D341Med (cell line): ENCODE measurements at places on chromosomes 2 and 18.

DNA sequence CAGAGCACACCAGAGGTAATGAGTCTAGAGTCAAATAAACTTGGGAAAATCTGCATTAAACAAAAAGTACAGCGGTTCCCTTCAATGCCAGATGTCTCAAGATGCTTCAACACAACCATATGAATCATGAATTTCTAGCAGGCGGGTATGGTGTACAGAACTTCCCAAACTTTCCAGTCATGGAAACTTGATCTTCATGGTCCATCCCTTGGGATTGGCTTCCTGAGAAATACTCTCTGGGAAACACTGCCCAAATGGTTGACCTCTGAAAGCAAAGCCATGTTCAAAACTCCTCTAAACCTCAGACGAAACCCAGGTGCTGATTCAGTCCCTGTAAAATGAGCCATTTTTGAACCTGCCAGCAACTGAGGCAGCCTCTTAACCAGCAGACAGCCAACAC is 16.4 kb upstream of the TMEM247 start:
- no peak for DNase-seq

DNA sequence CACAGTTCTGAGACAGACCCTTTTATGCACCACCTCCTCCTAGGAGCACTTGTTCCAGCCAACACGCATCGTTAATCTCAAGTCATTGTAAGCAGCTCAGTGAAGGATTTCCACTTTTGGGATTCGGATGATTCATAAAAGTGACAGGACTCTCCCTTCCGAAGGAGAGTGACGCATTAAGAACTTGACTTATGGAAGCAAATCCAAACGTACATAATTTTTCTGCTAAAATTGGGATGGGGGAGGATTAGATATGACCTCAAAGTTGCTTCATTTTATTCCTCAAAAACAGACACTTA is 165.7 kb downstream of the TWIST2 start:
- no peak for DNase-seq

DNA sequence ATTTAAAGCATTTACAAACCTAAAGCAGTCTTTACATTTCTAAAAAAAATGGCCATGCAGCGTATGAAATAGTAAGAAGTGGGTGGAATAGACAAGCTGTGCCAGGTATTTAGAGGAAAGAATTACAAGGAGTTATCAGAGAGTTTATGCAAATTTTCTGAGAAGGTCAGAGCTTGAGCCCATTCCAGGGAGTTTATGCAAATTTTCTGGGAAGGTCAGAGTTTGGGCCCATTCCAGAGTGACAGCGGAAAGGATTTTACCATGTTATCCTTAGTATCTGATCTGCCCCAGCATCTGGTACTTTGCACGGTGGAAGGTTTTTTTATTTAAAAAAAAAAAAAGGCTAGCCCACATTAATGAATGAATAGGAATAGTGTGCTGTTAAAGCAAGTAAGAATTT is 1.4 kb upstream of the DOK6 start:
- no peak for DNase-seq

- no peak for DNase-seq
These were observed 72.7 kb downstream of the CABLES1 start for GRCh38 chr18:23207994-23208393.

DNA sequence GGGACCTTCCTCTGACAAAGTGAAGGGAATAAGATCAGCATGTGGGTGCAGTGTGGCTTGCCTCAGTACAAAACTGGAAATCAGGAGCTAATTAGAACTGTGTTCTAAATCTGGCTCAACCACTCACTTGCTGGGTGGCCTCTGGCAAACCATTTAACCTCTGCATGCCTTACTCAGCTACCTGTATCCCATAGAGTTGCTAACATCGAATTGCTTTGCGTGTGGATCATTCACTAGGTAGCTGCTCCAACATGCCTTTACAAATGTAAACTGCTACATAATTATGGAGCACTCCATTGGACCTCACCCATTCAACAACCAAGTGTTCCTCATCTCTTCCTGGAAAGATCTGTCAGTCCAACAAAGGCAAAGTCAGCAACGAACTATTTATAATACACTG is 19.0 kb downstream of the PLEKHM3 start:
- DNase-seq = no peak

DNA sequence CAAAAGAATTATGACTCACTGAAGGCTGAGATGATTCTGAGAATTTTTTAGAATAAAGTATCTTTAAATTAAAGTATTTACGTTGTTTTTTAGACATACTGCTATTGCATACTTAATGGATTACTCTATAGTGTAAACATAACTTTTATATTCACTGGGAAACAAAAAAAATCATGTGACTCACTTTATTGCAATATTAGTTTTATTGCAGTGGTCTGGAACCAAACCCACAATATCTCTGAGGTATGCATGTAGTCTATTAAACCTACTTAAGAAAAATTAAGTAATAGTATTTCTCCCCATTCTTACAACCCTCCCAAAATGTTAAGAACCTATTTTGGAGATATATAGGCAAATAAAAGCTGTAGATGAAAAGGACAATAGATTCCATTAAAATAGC is 142.9 kb upstream of the ZNF521 start:
- no peak for DNase-seq

- no peak for DNase-seq
These were observed 551.7 kb downstream of the SATB2 start for GRCh38 chr2:198905881-198906612.
